ENCODE measurements at places on chromosomes 2 and 18.

DNA sequence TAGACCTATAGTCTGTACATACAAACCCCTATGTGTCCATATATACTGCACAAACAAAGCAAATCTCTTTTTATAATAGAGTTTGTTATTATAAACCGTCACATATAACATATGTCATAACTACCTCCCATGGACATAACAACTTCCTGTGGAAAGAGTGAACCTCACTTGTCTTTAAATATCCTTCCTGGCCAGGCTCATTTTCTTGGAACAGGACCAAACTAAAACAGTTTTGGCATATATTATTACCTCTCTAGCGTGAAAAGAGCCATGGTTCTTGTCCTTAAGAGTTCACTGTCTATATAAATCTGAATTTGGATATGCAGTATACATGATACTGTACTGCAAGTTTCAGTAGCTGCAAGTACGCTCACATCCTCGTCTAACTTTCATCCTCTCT, 28.3 kb upstream of the DNAJC27 start:
- no peak for DNase-seq

GRCh38 chr18:61827591-61827990, 65.2 kb downstream of the RNF152 start:
- DNase-seq: no peak

- DNase-seq: no peak
Observed at GRCh38 chr2:13666582-13667414, 950.1 kb downstream of the TRIB2 start.

- DNase-seq: no peak
Observed at GRCh38 chr2:54750040-54750439, 26.6 kb downstream of the EML6 start.
